ENCODE measurements at places on chromosomes 1 and 21.

GRCh38 chr1:218525031-218525430 lies 179.9 kb downstream of the TGFB2 start:
- DNase-seq: no peak

- DNase-seq: no peak
These were observed 11.7 kb upstream of the IL24 start for GRCh38 chr1:206885341-206886060.

DNA sequence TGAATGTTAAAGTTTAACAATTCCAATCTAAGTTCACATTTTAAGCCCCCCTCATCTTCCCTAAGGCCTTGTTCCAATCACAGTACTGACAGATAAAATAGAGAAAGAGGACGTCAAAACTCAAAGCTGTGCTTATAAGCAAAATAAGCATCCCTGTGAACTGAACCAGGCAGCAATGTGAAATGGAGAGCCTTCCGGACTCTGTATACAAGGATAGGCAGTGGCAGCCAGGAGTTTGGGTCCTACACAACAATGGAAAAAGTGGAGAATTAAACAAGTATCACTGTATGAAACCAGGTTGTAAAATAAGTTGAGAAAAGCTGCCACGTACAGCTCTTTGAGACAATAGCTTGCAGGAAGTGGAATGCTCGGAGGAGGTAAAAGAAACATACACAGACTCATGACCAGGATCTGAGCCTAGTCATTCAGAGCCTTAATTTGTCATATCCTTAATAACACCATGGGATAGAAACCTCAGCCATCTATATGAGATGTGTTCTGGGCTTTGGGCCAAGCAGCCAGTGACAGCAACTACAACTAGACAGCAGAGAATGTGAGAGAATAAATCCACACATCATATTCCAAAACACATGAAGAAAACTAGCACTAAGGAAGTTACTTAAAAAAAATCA lies 55.2 kb upstream of the PALMD start:
- DNase-seq: no peak

GRCh38 chr1:66951513-66951912 lies 26.7 kb downstream of the MIER1 start:
- DNase-seq: no peak

- no peak for DNase-seq
These were observed 452.9 kb upstream of the BEND5 start for GRCh38 chr1:49229555-49229954.

DNA sequence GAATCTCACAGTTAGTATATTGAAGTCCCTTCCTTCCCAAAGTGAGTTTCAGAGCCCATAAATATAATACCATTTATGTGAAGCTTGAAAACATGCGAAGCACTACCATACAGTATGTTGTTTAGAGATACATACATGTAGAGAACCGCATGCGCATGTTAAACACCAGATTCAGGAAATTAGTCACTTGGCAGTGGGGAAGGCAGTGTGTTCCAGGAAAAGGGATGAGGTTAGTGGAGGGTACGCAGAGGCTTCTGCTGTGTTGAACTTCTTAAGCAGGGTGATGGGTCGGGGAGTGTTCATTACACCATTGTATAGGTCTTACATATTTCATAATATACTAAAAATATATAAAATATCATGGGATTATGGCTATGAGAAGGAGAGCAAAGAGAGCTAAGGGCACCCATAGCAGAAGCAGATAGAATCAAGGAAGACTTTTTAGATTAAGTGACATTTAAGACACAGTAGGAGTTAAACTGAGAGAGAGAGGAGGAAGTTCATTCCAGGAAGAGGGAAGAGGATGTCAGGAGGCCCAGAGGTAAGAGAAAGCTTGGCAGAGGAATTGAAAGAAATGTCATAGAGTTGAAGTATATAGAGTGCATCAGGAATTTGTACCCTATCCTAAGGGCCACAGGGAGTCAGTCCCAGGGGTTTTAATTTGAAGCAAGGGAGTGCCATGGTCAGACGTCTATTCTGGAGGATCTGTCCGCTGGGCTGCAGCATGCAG lies 43.5 kb upstream of the SARS1 start:
- no peak for DNase-seq

DNA sequence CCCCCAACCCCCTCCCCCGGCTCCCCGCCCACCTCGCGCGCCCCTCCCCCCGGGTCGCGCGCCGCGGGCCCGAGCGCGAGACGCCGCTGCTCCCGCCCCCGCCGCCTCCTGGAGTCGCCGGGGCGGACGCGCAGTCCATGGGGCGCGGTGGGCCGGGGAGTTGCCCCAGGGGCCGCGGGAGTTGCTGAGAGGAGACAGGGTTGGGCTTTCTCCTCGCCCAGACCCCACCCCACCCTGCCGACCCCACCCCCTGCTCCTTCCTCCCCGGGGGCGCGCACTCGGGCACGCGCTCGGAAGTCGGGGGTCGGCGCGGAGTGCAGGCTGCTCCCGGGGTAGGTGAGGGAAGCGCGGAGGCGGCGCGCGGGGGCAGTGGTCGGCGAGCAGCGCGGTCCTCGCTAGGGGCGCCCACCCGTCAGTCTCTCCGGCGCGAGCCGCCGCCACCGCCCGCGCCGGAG lies at the start of gene LAMC1:
Gene LAMC1 (plus strand): TSS at position 275 of the 455 bp plus-strand sequence. CDS start 297 bp downstream, outside the sequence.
- DNase-seq: peak; percentile 79

DNA sequence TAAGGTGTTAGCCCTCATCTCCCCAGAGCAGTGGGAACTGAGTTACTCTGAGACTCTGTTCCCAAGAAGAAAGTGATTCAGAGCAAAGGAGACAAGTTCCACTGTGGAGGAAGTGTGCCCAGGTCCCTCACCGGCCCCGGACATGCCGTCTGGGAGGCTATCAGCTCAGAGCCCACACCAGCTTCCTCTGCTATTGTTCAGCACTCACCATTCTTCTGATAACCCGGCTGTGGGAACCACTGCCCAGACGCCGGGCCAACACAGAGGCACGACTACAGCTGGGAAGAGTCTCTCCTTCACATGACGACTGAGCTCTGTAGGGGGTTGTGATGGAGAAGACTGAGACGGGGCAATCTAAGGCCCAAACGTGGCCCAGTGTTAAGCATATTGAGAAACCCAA lies 34.2 kb upstream of the GJA5 start:
- DNase-seq: peak; percentile 72

DNA sequence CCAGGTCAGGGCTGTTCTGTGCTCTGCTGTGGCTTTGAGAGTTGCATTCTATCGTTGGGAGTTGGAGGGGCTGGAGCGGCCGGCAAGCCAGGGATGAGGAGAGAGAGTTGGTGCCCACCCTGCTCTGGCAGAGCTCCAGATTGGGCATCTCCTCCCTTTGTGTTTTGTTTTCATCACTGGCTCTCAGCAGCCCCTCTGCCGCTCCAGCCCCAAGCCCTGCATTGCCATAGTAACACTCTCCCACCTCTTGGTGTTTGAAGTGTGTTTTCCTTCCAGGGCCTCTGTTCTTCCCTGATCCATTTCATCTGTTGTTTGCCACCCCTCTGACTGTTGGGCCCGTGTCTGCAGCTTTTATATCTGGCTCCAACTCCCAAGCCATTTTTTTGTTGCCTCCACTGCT lies 152.7 kb downstream of the URB2 start:
- DNase-seq: no peak
